ENCODE measurements at places on chromosomes 1 and 21.

GRCh38 chr1:91651661-91652071 is 151.0 kb downstream of the CDC7 start:
- peak; percentile 36 for DNase-seq

- no peak for DNase-seq
Measured at GRCh38 chr1:110580244-110580643, 25.9 kb downstream of the KCNA2 start.

- DNase-seq, result no peak
Measured at GRCh38 chr1:159958719-159959380, 4.8 kb upstream of the SLAMF9 start.

GRCh38 chr1:183704131-183704530 is 51.0 kb upstream of the APOBEC4 start:
- DNase-seq, result no peak

Measured in renal pelvis (tissue), 12 donors.